ENCODE measurements at places on chromosomes 3 and 15.

DNA sequence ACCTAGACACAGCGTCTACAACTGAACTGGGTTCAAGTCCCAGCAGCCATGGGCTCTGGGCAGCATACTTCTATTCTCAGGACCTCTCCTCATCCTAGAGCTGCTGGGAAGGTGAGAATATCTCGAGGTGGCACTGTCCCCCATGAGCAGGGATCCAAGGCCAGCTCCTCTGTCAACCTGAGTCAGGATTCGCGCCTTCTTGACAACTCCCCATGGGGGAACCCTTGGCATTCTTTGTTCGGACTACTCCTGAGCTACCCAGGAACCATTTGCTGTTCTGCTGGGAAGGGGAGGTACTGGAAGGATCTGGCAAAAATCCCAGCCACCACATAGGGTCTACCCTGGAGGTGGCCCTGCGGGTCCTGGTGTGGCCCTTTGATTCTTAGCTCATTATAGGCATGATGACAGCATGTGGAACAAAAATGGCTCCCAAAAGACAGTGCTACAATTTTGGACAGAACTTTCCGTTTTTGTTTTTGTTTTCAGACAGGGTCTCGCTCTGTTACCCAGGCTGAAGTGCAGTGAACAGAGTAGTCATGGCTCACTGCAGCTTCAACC, 22.3 kb downstream of the PLXNB1 start:
- no peak for DNase-seq

DNA sequence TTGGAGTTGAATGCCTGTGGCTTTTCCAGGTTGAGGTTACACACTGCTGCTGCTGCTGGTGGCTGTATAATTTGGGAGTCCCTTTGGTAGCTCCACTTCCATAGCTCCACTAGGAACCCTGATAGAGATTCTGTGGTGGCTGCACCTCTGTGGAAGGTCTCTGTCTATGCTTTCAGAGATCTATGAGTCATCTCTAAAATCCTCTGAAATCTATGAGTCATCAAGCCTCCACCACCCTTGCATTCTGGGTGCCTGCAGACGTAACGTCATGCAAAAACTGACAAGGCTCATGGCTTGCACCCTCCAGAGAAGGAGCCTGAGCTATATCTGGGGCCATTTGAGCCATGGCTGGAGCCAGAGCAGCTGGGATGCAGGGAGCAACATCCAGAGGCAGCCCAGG, 1037.0 kb upstream of the CFAP20DC start:
- DNase-seq = no peak

DNA sequence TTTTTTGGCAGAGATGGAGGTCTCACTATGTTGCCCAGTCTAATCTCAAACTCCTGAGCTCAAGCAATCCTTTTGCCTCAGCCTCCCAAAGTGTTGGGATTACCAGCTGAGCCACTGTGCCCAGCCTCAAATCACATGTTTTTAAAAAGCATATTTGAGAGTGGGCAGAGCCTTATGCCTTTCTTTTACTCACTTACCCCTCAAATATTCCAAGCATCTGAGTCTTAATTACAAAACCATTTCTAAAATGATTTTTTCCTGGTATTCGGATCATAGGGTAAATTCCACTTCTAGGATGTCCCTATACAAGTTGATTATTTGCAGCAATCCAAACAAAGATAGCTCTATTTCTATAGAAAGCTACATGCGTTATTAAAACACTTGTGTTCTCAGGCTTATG, 106.1 kb downstream of the RFTN1 start:
- DNase-seq = no peak

DNA sequence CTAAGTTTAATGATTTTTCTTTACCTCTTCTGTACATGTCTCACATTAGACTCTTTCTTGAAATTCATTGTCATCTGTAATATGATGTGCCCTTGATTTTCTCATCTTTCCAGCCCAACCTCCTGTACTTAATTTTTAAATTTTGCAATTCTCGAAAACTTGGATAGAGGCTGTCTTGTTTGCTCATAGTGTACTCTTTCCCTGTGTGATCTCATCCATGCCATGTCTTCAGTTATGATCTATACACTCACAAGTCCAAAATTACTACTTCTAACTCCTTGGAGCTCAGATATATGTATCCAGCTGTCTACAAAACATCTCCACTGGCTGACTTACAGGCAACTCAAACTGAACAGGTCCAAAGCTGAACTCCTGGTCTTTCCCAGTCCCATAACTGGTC, 42.2 kb downstream of the CD200 start:
- DNase-seq = no peak

GRCh38 chr3:58497097-58497496, 5.2 kb downstream of the KCTD6 start:
- DNase-seq = no peak

GRCh38 chr3:60651799-60652198, 599.5 kb downstream of the FHIT start:
- DNase-seq = no peak

DNA sequence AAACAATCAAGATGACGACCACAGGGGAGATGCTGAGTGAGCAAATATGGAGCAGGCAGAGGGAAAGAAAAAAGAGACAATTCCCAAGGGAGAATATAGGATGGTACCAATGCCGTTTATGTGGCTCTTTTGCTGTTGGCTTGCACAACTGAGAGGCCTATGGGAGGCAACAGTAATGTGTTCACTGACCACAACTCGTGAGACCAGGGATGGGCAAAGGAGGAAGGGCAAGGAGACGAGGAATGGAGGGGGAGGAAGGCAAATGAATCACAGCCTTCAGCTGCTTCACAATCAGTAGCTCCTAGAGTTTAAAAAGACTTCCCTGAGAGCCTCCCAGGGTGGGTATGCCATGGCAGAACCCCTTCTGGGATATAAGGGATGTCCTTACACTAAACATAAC, 131.5 kb downstream of the SLC9A9 start:
- no peak for DNase-seq

- DNase-seq = no peak
Measured at GRCh38 chr3:42276141-42277132, 10.5 kb upstream of the CCK start.

DNA sequence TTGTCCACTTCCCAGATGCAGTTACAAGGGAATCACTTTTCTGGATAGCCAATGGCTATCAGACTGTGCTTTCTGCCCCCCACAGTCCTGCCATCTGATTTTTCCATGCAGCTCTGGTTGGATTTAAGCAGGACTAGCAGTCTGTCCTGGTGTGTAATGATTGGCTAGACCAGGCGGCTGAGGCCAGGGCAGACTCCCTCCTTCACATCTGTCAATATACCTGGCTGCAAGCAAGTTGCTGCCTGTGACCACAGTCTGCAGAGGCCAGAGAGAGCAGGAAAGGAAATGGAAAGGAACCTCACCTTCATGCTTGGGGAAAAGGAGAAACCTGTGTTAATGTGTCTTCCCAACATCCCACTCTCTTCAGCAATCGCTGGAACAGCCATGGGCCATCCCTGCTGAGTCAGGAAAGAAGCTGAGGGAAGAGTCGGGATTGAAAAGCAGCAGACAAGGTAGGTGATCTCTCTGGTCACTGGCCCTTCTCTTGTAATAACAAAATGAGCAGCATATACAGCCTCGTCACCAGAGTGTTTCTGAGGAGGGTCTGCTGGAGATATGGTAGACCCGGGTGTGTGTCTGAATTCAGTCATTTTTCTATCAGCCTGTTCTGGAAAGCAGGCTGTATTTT, 126.7 kb upstream of the PHLDB2 start:
- DNase-seq = no peak

- DNase-seq = no peak
Measured at GRCh38 chr3:111590143-111590491, 5.0 kb downstream of the ZBED2 start.

DNA sequence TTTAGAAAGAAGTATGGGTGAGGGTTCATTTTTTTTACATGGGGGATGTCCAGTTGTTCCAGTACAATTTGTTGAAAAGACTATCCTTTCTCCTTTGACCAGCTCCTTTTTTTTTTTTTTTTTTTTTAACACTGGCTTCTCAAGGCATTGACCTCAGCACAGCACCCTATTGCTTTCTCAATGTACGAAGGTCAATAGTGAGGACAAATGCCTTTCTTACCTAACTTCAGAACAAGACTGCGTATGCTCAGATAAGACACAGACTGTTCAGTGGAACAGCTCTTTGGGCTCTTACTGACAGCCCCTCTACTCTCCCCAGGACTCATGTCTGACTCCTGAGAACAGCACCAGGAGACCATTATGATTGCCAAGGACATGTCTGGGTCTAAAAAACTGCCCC, 10.4 kb upstream of the CILP start:
- DNase-seq = no peak

GRCh38 chr3:16837602-16838001, 47.2 kb upstream of the PLCL2 start:
- DNase-seq = no peak

GRCh38 chr15:69390575-69390974, 23.6 kb upstream of the KIF23 start:
- DNase-seq = no peak

DNA sequence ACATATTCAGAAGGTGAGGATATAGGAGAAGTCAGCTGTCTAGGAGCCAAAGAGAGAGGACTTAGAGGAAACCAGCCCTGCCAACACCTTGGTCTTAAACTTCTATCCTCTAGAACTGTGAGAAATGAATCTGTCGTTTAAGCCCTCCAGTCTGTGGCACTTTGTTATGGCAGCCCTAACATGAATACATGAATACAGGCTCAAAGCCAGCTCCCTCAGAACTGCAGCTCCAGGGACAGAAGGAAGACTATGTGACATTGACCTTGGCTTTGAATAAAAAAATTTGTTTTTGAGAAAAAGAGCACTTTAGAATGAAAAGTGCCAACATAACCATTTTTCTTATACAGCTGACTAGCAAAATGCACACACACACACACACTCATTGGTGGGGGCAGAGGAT, 110.9 kb upstream of the ATP2B2 start:
- DNase-seq = no peak

DNA sequence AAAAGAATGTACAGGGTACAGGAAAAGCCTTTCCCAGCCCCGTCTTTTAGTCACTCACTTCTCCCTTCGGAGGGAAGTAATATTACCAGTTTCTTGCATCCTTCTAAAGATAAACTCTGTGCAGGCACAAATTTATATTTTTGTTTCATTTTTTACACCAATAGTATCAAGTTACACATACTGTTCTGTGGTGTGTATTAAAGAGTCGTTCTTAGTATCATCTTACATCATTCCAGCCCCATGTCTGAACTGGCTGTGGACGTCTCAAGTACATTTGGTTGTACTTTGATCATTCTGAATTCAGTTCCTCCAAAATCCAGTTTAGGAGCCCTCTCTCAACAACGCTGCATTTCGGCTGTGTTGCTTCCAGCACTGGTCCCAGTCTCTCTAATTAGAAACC, 68.7 kb downstream of the LMLN start:
- no peak for DNase-seq

DNA sequence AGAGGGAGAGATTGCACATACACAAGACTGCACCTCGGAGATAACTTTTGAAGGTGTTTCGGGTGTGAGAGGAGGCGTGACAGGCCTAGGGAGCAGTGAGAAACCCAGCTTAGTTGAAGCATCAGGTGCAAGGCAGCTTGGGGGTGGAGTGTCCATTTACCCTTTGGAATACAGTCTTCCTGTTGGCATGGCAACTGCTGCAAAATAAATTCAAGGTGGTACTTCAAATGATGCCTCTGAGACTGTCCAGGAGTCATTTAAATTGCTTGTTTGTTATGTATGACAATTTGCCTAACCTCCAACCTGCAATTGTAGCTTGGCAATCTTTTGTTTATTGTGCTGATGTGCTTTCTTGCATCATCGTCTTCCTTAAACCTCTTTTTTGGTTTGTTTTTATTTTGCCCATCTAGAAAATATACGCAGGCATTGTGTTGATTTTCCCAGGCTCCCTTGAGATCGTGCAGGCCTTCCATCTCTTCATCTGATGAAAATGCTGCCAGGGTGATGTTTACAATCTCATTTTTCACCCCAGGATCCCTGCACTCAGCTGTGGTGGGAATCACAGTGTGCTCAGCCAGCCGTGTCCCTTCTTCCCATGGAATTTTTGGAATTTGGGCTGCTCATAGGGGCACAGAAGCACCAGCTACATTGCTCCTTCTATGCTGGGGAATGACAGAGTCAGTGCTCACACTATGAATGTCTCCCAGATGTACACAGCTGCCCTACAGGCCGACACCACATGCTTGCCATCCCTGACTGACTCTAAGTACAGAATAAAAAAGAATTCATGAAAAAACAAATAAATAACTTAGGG, 583.1 kb upstream of the CFAP20DC start:
- DNase-seq = no peak
